ENCODE measurements at places on chromosomes 4 and X.

DNA sequence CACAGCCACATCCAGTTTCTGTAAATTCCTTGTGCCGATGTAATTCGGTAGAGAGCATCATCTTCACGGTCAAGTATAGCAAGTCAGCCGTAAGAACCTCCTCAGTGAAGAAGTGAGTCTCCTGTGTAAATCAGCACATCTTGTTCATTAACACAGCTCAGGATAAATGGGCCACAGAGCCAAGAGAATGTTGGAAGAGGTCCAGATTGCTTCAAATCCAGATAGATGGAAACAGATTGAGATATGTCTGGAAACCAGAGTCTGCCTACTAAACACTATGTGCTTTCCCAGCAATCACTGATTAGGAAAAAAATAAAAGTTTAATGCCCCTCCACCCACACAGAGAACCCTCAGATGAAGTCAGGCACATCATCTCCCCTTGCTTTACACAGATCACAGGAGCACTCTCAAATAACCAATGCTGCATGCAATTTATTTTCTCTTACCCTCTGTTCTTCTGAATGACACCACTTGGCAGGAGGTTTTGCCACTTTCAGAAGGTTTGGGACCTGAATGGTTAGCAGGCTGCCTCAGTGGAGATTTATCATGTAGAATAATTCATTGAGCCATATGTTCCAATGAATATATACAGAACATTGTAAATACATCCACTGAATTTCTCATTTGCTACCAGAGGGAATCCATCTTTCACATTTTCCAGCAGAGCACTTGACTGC is 357.7 kb downstream of the C4orf33 start:
- no peak for DNase-seq

- no peak for DNase-seq
Measured at GRCh38 chrX:23911126-23911835, 3.5 kb downstream of the CXorf58 start.

DNA sequence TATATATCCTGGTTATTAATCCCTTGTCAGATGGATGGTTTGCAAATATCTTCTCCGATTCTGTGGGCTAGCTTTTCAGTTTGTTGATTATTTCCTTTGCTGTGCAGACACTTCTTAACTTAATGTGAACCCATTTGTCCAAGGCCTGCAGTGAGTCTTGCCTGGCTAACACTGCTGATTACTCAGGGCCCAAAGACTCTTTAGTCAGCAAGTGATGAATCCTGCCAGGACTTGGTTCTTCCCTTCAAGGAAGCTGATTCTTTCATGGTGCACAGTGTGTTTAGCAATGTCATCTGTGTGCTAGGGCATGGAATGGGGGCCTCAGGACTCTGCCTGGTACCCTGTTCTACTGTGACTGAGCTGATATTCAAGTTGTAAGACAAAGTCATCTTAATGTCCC is 81.8 kb upstream of the TEX13A start:
- no peak for DNase-seq

DNA sequence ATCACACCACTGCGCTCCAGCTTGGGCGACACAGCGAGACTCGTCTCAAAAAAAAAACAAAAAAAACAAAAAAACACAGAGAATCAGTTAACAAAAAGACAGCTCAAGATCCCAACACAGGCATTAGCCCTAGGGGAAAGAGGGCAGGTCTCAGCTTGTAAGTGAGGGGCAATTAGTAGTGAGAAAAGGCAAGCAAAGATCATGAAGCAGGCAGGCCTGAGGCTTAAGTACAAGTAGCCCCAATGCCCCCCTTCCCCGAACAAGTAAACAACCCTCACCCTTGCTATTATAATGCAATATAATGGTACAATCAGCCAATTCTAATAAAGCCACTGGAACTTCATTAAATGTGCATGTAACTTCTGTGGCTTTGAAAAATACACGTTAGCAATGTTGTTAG is 17.0 kb downstream of the ADGRA3 start:
- DNase-seq, result no peak

- DNase-seq, result peak; percentile 26
Measured at GRCh38 chr4:86482306-86483172, 111.6 kb upstream of the PTPN13 start.

DNA sequence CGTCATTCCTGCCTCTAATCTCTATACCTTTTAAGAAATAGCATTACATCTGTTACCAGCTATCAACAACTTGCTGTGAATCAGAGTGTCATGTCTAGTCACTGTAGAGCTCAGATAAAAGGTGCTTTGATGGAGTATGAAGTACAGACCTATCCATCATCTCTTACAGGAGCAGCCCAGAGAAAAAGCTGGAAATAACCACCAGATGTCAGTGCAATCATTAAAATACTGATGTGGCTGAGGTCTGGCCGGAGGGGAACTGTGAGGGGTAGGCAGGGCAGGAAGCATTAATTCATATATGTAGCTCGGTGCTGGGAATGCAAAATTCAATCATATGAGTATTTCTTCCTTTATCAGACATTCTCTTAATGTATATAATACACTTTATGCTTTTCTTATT is 100.6 kb downstream of the AKAP4 start:
- peak; percentile 4 for DNase-seq

DNA sequence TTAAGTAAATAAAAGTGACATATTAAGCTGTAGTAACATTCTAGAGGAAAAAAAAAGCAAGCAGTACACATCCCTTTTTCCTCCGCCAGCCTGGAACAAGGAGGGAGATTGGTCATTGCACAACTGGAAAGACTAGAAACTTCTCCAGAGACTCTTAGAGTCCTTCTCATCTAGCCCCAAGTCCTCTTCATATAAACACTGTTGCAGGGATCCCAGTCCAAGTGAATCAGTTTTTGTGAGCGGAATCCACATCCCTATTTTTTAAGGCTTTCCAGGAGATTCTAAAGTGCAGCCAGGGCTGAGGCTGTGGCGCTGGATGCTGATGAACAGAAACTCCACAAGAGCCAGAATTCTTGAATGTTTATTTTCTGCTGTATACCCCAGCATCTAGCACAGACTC is 23.8 kb downstream of the REELD1 start:
- DNase-seq, result no peak

DNA sequence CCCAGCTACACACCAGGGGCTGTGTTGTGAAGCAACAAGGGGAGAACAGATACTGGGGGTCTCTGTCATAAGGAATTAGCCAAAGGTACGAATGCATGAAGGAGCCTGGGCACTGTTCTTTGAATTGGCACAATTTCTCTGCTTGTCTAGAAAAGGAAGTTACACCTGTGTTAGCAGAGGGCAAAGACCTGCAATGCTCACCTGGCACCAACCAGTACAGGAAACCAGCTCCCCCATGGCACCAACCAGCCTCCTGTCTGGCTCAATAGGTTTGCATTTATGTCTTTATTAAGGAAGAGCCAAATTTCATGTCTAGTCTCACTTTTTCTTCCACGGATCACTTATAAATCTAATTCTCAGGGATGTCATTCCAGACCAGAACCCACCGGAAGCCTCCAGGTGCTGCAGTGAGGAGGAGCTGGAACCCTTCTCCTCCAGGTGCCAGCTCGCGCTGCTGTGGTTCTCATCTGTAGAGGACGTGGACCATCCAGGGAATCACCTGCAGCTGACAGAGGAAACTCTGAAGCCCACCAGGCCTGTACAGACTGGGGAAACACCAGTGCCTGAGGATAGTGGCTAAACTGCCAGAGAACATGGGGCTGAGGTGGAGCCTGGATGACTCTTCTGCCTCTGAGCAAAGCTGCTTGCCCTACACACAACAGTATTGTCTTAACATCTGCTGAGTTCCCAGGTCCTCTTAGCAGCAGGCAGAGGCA is 113.4 kb upstream of the TRIM2 start:
- DNase-seq, result no peak

DNA sequence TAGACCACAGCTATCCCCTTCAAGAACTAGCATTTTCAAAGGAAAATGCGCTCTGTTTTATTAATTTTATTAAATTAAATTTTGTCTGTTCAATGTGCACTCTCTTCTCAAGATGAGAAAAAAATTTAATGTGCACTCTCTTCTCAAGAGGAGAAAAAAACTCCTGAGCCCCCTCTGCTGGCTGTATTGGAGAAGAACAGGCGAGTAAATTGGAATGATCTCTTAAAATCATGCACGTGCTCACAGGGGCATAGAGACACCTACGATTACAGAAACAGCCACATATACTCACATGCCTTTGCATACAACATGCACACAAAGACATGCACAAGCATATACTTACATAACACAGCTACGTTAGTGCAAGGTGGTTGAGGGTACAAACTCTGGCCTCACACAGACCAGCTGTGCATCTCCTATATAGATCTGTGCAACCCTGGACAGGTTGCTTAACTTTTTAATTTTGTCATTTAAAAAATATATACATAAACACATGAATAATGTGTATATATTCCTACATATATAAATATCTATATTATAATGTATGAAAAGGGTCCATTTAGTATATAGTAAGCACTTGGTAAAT is 176.2 kb upstream of the CXorf66 start:
- DNase-seq, result peak; percentile 9
